ENCODE measurements at places on chromosomes 6 and 20. TPM values are rescaled to one million over a fixed set of nuclear protein-coding genes. Genes with fewer than 3 reads are reported as not detected.

LY86 gene
- total RNA-seq, result not detected

FOXC1 gene
- 106 TPM for total RNA-seq

PRR18 gene
- not detected for total RNA-seq

BEND6 gene
- total RNA-seq, result 9.2 TPM

OLIG3 gene
- total RNA-seq, result not detected

MTFR2 gene
- total RNA-seq, result 0.76 TPM

DNA sequence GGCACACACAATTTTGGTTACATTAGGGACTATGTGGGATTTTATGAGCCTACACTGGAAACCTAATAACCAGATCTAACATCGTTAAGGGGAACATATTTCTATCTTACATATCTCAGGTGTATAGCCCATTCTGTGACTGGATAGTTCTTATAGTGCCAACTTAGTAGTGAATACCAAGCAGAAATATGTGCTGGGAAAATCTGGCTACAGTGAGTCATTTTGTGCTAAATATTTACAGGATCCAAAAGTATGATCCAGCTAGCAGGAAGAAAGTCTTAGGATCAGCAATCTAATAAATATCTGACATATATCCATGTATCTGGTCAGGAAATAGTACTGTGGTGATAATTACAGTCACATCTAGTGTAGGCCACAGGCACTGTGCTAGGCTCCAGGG is 94.6 kb upstream of the INSM1 start:
- DNase-seq, result no peak

GRCh38 chr6:73248192-73248903 is 14.6 kb downstream of the KHDC1 start:
- no peak for DNase-seq

- no peak for DNase-seq
These were observed 120.4 kb downstream of the MYLK4 start for GRCh38 chr6:2630359-2630758.

- DNase-seq, result no peak
These were observed 16.6 kb upstream of the BTBD3 start for GRCh38 chr20:11901127-11901526.

DNA sequence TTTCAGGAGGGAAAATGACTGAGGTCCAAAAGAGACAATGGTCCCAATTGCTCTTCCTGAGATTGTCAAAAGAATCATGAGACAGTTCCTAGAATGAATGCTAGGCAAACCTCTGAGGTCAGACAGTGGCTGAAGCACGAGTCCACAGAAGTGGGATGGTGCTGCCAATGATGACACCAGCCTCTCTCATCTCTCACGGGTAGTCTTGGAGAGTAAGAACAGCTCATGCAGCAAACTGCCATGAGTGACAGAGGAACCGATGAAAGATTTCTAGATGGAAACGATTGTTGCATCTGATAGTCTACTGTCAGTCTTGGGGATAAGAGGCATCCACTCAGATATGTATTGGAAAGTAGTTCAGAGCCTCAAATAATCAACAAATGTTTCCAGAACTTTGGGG is 188.7 kb downstream of the SLC24A3 start:
- no peak for DNase-seq

DNA sequence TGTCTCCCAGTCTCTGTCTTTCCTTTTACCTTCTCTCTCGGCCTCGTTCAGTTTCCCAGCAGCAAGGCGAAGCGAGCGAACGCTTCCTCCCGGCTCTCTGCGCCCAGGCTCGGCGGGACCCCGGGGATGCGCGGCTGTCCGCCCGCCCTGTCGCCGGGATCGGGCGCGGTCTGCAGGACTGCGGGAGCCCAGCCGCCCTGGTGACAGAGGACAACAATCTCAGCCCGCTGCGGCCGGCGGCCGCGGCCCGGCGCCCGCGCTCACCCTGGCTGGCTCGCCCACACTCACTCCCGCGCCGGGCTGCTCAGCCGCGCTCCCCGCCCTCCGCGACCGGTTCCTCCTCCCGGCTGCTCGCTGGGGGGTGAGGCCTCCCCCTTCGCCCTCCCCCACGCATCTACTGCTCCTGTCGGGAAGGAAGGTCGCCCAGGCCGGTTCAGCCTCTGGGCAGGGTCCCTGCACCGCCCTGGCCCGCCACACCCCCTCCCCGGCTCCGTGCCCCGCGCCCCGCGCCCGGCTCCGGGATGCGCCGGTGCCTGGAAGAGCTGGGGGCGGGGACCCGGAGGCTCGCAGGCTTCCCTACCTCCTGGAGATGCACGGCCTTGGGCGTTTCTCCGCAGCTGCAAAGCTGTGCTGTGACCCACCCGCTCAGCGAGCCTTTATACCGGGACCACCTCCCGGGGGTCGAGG is 410 bp downstream of the SYNE1 start:
- no peak for DNase-seq

GRCh38 chr6:37971711-37972390 is 152.3 kb downstream of the ZFAND3 start:
- no peak for DNase-seq

DNA sequence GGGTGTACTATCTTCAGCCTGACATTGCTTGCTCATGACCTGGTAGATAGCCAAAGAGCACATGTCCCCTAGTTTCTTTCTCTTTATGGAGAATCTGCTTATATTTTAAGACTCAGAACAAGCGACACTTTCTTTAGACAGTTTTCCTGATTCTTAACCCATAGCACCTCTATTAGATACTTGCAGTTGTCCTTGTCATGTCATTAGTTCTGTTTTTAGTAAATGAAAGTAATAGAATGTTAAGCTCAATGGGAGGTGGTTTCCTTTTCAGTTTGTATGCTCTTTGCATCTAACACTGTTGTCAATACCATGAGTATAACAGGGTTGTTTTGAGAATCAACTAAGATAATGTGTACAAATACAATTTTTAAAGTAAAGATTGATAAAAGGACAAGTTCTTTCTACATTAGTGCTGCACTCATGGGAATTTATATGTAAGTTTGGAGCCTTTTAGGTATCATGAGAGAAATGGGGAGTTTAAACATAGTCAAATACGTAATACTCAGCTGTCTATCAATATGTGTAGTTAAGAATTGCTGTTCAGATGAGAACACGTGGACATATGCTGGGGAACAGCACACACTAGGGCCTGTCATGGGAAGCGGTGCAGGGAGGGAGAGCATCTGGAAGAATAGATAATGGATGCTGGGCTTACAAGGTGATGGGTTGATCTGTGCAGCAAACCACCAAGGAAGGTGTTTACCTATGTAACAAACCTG is 124.3 kb downstream of the GRM1 start:
- no peak for DNase-seq

DNA sequence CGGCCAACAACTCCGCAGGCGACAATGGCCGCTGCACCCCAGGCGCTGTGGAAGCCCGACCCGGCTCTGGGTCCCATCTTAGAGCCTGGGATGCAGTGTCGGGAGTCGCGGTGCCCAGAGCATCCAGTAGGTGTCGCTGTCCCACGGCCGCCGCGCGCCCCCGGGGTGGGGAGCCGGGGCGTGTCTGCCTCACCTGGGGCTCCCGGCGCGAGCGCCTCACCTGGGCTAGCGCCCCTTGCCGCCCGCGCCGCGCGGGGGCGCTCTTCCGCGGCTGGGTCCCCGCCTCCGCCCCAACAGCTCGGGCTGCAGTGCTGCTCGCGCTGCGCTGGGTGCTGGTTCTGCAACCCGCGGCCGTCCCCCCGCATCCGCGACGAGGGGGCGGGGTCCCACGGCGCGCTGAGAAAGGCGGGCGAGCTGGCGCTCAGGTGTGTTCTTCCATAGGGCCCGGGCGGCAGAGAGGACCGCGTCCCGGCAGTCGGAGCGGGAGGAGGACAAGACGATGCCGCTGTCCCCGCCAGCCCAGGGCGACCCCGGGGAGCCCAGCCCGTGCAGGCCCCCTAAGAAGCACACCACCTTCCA is at the start of gene CRYBG1:
Gene CRYBG1 (plus strand): TSS at position 308 of the 579 bp plus-strand sequence. CDS start 192 bp downstream, at position 500.
- DNase-seq, result peak; percentile 87

Data from osteocyte (in vitro differentiated cells).